ENCODE measurements at places on chromosomes 5 and 9.

- peak; percentile 91 for DNase-seq
Observed at GRCh38 chr5:138636398-138636944, 61.3 kb upstream of the HSPA9 start.

DNA sequence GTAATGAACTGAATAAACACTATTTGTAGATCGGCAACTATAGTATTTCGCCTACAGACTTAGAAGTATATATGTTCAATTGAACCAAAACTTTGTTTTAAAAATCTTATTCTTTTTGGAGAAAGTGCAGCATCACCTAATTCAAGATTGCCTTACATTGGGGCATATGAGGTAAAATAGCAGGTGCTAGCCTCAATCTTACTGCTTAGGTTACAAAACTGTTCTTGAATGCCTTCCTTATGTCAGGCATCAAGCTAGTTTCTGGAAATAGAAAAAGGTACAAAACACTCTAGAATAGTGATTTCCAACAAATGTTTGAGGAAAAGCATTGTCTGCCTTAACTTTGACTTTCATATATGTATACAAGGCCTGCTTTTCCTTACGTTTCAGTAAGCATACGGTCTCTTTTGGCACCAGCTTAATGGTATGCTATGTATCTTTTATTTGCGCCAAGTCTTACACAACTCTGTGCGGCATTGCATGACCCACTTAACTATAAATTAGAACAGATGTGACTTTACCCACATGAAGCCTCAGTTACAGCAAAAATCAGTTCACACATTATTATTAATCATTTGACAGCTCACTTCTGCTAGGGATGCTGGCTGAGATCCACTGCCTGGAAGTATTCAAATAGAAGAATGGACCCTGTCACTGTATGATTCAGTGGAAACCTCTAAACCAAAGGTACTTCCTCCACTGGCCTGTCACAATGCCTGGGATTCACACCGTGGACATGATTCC is 174.1 kb downstream of the PRELID2 start:
- DNase-seq, result no peak

DNA sequence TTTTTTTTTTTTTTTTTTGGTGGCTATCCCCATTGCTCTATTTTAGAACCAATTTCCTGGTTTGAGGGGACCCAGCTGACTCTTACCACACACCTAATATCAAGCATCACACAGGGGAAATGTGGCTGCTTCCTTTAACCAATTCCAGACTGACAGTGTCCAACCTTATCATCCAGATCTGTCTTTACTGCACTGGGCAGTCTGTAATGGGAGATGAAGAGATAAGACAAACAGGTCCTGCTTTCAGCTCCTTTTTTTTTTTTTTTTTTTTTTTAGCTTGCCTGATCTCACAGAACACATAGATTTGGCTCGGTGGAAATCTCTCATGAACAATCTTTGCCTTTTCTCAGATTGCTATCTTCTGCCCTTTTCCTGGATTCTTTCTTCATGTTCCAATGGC is 198.8 kb upstream of the TYRP1 start:
- DNase-seq, result no peak

GRCh38 chr5:40198736-40199135 is 481.0 kb upstream of the PTGER4 start:
- DNase-seq, result no peak

GRCh38 chr5:170743876-170744212 is 39.7 kb upstream of the GABRP start:
- DNase-seq, result no peak

Measured in NCI-H146 (cell line).